ENCODE measurements at places on chromosomes 3 and 15.
A peak's percentile ranks its signal among the peaks of the same experiment; 100 is the strongest.

DNA sequence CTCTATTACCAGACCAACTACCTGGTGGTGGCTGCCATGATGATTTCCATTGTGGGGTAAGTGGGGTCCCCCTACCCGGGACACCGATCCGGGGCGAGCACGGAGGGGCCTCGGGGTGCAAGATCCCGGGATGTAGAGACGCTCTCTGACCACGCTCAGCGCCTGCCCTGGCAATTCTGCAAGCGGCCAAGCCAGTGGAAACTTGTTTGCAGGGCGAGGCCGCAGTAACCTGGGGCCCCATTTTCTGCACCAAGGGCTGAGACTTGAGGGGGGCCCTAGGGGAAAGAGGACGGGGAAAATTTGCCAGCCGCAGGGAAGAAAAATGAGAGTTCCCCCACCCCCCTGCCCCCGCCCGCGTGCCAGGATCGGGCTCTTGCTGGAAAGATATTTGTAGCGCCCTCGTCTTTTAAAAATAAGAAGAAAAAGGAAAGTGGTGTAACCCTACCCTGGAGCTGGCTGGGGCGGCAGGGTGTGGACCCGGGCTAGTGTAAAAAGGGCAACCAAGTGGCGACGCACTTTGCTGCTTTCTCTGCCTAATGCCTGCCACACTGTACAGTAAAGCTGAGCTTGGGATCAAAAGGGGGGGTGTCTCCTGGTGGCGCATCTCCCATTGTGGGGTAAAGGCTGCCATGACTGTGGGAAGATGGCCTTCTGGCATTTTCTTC is 563 bp downstream of the ARL6IP5 start:
- DNase-seq: no peak

- no peak for DNase-seq
Observed at GRCh38 chr3:154956815-154957214, 123.3 kb upstream of the MME start.

GRCh38 chr3:179558742-179559364 is 3.9 kb upstream of the ACTL6A start:
- peak; percentile 52 for DNase-seq

DNA sequence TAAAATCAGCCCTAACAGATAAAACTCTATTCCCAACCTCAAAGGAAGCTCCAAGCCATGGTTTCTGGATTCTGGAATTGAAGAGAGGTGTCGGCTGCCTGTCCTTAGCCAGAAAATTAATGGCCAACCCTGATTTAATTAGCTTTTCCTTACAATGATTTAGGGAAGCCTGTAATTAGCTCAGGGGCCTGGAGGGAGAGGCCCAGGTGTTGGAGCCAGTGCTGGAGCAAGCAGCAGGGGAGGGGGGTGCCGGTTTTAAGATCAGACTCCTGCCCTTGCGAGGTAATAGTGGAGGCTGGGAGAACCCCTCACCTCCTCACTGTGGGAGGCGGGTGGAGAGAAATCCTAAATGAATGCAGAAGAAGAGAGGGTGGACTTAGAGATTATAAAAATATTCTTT is 14.7 kb upstream of the ATP2B2 start:
- DNase-seq: no peak

- peak; percentile 83 for DNase-seq
Observed at GRCh38 chr15:44712346-44713005, 1.2 kb downstream of the B2M start.

GRCh38 chr15:64636556-64636955 is 138.8 kb downstream of the RBPMS2 start:
- no peak for DNase-seq

GRCh38 chr3:25153136-25153535 is 274.9 kb upstream of the RARB start:
- DNase-seq: no peak

DNA sequence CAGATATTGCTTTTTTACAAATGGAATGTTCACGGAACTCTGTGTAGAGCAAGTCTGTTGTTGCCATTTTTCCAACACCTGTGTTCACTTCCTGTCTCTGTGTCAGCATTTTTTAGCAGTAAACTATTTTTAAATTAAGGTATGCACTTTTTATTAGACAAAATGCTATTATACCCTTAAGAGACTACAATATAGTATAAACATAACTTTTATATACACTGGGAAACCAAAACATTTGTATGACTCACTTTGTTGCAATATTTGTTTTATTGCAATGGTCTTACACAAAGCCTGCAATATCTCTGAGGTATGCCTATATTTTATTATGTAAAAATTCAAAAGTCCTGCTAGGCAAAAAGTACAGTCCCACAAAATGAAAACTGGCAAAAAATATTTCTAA is 39.8 kb upstream of the FGF7 start:
- no peak for DNase-seq

GRCh38 chr3:197889204-197889930 is 60.6 kb upstream of the RPL35A start:
- DNase-seq: no peak

DNA sequence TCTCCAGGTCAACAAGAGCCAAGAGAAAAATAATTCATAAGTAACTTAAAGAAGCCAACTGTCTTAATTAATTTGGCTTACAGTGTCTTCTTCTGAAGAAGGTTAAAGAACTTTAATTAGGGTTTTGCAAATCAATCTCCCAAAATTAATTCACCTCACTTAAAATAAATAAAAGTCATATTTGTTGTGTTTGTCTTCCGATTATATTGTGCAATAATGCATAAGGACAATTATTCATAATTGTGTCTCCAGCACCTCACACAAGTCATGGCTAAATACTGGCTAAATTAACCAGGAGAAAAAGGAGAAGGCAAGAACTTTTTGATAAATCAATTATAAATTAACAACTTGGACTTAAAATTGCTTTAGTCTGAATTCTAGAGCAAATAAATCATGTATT is 899.0 kb upstream of the NR2F2 start:
- DNase-seq: no peak

DNA sequence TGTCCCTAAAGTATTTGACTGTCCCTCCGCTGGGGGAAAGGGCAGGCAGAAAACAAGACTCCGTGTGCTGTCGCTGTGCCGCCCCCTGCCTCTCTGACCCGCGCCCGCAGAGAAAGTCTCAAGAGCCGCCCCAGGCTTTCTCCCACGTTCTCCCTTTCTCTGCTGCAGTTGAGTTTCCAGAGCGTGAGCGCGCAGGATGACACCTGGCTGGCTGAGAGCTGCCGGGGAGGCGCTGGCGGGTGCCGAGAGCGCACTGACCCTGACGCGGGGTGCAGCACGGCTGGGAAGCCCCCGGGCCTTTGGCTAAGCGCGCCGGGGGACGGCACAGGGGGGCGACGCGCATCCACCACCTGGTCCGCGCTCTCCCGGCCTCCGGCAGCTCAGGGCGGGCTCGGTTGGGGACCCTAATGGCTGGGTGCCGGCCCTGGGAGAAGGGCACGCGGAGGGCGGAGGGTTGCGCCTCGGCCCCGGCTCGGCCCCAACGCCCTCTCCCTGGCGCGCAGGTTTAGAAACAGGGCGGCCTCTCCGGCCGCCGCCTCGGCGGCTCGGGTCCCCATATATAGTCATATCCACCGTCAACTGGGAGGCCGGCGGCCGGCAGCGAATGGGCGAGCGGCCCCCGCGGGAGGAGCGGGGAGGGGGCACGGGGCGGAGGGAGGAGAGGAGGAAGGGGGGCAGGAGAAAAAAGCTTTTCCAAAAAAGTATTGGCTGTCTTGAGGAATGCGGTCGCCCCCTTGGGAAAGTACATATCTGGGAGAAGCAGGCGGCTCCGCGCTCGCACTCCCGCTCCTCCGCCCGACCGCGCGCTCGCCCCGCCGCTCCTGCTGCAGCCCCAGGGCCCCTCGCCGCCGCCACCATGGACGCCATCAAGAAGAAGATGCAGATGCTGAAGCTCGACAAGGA is at the start of gene TPM1:
Gene TPM1, plus strand, starts transcription at position 774 of the 903 bp plus-strand sequence. Its CDS starts 83 bp downstream, at position 857.
- DNase-seq: no peak

- no peak for DNase-seq
Observed at GRCh38 chr3:52064561-52064960, 8.2 kb upstream of the DUSP7 start.

- DNase-seq: no peak
Observed at GRCh38 chr3:70849911-70850699, 537.7 kb upstream of the MDFIC2 start.

Measured in CD4-positive, alpha-beta T cell treated with Interleukin-1 beta for 1 hour (primary cell).